ENCODE measurements at places on chromosomes 6 and 20.

DNA sequence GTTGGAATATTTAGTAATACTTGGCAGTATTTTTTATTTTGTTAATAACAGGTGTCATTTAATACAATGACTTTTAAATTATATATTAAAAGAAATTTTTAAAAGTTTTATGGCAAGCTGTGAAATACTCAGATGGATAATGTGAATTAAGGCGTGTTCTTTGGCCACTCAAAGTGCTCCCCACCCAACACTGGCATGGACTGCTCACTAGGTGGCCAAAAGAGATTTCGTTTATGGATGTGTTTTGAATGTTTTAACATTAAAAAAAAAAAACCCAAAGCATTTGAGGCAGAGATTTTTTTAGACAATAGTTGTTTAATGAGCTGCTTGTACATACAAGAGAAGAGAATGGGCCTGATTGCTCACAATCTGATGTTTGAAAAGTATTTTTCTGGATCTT lies 86.5 kb downstream of the QKI start:
- no peak for DNase-seq

- DNase-seq, result no peak
Measured at GRCh38 chr20:39103732-39104131, 141.6 kb downstream of the DHX35 start.

GRCh38 chr20:43984587-43984986 lies 69.9 kb downstream of the TOX2 start:
- DNase-seq, result no peak

GRCh38 chr6:122640366-122640765 lies 30.2 kb downstream of the PKIB start:
- no peak for DNase-seq

DNA sequence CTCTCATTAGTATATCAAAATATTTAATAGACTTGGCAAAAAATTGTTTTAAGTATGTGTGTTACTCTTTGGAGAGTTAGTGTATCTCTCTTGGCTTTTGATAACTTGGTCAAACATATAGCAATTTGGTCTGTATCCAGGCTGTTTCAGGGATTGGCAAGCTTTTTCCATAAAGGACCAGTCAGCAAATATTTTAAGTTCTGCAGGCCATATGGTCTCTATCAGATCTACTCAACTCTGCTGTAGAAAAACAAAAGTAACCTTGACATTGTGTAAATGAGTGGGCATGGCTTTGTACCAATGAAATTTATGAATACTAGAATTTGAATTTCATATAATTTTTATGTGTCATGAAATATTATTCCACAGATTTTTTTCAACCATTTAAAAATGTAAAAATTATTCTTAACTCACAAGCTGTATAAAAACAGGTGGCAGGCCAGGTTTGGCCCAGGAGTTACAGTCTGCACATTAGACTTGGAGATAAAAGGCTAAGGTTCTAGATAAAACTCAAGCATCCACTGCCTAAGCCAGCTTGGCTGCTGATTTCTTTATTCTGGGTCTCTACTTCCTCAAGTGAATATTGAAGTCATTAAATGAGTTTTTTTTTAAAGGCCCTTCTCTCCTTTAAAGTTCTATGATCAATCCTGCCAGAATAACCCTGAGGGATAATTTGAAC lies 13.7 kb downstream of the GSTA4 start:
- no peak for DNase-seq

DNA sequence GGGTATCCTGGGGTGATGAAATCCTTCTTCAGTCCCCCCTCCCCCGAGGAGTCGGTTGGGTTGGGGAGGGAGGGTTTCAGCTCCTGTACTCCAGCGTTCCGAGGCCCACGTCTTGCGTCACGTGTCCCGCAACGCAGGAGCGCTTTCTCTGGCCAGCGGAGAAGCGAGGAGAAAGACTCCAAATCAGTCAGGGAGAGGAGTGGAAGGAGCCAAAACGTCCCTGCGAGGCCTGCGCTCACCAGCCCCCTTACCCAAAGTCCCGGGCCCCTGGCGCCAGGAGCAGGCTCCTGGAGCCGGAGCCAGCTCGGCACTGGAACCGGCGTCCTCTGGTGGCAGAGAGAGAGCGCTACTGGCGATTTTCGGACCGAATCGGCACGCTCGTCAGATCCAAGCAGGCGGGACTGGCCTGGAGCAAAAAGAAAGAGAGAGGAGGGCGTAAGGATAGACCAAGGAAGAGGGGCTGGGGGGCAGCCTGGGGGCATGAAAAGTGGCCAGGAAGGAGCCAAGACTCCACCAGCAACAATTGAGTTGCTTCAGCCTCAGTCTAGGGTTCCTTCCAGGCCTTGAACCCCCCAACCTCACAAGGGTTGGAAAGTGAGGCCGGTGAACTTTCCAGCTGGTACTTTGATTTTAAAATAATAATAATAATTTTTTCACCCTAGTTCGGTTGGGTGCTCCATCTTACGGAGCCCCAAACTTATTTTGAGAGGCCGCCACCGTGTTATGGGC lies at the start of gene GNAS:
Gene GNAS, plus strand, starts transcription at position 174 of the 729 bp plus-strand sequence.
- no peak for DNase-seq

GRCh38 chr20:10357061-10357708 lies 76.8 kb downstream of the MKKS start:
- DNase-seq, result no peak

- no peak for DNase-seq
Measured at GRCh38 chr6:127484212-127484863, 25.1 kb upstream of the KIAA0408 start.

DNA sequence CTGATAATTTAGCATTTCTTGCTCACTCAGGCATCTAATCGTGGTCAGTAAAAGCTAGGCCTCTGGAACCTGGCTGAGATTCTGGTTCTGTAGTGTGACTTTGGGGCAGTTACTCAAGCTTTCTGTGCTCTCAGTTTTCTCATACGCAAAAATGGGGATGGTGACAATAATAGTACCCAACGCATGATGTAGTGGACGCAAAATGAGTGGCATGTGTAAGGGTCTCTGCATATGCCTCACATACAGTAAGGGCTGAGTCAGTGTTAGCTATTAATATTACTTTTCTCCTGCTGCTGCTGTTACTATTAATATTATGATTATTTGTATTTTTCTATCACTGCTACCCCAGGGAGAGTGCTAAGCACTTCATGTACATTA lies 686 bp downstream of the GINS1 start:
- DNase-seq, result no peak

- no peak for DNase-seq
Measured at GRCh38 chr6:156954816-156955215, 177.6 kb downstream of the ARID1B start.

GRCh38 chr6:5967594-5967993 lies 39.1 kb downstream of the NRN1 start:
- DNase-seq, result no peak

- DNase-seq, result no peak
Measured at GRCh38 chr6:31723245-31723979, at the start of gene MPIG6B. MPIG6B (plus strand) TSS chr6:31723373; CDS start chr6:31723384, 11 bp downstream.

DNA sequence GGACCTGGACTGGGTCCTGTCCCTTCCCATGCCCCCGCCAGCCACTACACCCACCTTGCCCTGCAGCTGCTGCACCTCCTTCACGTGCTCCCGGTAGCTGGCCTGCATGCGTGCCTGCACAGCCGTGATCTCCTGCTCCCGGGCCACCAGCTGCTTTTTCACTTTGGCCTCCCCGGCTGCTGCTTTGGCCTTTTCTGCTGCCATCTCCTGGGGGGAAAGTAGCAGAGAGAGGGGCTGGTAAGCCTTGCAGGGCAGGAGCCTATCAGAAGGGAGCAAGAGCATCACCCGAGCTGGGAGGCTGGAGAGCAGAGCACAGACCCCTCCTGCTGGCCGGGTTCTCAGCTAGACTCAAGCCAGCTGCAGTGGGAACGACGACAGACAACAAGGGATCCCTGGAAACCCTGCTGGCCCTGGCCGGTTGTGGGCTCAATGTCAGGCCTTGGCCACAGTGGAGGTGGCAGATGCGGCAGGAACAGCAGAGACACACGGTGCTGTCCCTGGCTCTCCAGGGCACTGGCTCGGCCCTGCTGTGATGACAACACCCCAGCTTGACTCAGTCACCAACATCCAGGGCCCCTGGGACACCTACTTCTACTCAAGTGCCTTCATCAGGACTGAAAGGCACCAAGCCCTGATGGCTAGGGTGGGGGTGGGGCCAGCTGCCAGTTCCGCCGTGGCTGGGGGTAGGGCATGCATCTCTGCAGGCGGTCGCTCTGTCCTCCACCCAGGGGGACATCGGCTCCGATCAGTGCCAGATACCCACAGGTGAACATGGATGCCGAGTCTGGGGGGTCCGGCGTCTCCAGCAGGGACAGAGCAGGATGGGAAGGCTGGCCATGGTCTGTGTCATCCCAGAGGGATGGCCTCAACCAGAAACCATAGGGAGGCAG lies 45.3 kb downstream of the RRBP1 start:
- DNase-seq, result peak; percentile 85

- no peak for DNase-seq
Measured at GRCh38 chr6:167306401-167306998, 15.4 kb downstream of the UNC93A start.

DNA sequence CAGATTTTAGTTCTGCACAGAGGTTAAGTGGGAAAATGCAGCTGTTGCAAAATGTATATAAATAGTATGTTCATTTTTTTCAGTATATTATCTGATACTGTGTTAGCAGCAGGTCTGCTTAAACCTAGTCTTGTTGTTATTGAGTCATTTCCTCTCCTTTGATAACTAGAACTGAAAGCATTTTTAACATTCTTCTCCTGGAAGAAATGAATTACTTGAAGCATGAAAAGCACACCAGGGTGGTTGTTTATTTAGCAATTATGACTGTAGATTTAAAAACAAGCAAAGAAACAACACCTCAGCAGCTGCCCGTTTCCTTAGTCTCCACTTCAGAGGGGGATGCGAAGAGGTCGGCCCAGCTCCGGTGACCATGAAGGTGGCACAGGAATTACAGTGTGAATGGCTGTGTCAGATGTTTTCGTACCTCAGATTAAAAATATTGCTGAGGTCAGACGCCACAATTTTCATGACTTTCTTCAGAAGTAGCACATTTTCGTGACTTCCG lies 53.5 kb downstream of the GOPC start:
- DNase-seq, result no peak

DNA sequence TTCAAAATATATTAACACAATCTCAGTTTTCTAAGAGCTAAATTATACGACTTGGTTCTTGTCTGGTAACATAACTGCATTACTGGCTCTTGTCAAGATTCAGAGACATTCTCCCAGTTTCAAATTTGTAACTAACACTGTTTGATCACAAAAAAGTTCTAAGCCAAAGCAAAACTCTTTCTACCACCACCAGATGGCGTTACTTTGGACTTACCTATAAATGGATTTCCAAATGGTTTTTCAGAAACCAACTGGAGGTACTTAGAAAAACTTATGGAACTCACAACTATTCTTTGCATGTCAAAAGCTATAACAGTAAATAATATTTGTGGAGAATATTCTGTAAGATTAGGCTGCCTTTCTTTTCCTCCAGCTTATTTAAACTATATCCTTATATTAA lies 34.2 kb upstream of the GFRAL start:
- DNase-seq, result no peak

GRCh38 chr6:5401845-5402738 lies 140.8 kb downstream of the FARS2 start:
- DNase-seq, result peak; percentile 3

DNA sequence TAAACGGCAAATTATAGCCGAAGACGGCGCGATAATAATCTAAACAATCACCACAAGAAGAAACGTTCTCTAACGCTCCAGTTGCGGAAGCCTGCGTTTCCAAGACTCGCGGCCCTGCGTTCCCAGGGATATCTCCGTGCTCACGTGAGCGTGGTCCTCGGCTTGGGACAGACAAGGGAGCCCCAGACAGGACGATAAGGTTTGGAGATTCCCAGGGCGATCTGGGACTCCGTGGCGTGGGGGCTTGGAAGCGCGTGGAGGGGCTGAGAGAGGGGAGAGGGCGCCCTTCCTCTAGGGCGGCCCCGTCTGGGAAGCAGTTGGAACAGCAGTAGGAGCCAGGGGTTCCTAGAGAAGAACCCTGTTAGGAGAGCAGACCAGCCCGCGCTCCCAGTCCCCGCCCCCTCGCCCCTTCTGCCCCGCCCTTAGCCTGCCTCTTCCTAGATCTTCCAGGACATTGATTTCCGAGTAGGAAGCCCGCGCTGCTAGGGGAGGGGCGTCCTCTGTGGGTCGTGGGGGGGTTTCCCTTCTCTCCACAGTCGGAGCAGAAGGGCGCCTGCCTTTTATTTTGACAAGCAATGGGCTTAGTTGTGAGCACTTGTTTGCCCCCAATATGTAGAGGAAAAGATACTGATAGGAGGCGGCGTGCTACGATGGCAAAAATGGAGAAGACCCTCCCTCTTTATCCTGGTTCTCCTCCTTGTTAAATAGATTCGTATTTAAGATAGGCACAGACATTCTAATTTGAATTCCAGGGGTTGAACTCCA lies 10.6 kb downstream of the NRN1 start:
- DNase-seq, result peak; percentile 28

DNA sequence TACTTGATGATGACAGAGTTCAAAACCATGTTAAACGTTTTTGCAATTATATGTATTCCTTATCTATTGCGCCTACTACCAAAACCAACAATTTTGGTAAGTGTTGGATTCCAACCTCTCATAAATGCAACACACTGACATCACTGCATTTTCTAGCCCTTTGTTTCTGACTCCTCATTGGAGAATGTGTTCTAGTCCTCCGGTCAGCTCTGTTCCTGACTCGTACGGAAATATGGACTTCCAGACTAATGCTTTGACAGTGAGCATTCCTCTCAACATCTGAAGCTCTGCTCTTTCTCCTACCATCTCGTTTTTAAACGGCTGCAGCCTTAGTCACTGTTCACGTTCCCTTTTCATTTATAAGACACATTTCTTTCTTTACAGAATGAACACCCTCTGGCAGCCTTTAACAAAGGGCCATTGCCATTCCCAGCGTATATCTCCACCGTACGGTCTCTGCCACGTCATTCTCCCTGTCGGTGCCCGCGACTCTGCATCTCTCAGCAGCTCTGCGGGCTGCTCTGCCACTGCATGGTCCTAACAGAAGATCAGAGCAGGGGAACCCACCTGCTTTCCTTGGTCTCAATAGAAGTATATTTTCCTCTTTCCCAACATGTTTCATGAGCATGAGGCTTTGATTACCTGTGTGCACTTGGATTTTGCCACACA lies 103.0 kb upstream of the SYNDIG1 start:
- no peak for DNase-seq

DNA sequence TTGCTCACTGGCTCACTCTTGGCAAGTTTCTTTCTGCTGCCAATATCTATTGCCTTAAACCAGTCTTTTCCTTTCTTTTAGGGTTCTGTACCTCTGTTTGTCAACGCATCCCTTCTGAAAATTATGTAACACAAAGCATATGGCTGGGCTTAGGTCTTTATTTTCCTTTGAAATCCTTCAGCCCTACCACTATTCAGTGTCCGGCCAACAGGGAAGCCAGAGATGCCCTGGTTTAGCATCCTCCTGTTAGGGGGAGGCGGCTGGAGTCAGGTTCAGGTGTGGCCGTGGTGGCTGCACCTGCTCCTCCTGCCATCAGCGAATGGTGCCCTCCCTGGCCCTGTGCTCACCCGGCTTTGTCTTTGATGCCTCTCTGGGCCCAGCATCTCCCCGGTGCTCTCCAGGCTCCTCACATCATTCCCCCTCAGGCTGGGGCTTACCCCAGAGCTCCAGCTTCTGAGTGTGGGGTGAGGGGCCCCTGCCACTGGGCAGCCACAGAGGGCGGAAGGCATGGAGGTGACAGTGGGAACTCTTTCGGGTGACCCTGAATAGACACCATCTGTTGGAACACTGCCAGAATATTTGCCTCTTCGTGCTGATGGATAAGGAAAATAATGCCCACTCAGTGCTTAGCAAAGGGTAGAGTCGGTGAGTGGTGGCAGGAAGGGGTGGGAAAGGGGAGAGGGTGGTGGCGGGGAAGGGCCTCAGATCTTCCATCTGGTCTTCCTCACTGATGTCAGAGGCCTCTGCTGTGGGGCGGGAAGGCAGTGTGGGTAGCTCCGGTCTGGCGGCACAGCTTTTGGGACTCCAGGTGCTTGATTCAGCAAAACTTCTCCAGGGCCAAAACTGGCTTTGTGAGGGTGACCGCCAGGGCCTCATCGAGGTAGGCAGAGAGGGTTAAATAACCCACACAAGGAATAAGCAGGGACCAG lies 97.2 kb downstream of the DACT2 start:
- DNase-seq, result no peak
